ENCODE measurements at places on chromosomes 6 and 20.

DNA sequence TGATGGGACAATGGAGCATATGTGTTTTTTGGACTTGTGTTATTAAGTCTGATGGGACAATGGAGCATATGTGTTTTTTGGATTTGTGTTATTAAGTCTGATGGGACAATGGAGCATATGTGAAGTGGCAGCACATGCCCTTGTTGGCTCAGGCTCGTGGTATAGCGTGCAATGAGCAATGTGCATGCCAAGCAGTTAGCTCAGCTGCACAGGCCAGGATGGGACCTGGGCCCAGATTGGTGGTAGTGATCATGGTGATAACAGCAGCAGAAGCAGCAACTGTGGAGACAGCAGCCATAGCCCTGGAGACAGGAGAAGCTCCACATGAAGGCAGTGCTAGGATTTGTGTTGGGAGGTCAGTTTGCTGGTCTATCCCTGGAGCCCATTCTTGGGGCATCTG, 61.1 kb downstream of the IL20RA start:
- no peak for DNase-seq

- DNase-seq = no peak
Measured at GRCh38 chr6:118939683-118940082, 4.7 kb upstream of the MCM9 start.

GRCh38 chr20:595330-596308, 14.5 kb downstream of the TCF15 start:
- no peak for DNase-seq

GRCh38 chr6:20352346-20352745, 49.3 kb upstream of the E2F3 start:
- no peak for DNase-seq

DNA sequence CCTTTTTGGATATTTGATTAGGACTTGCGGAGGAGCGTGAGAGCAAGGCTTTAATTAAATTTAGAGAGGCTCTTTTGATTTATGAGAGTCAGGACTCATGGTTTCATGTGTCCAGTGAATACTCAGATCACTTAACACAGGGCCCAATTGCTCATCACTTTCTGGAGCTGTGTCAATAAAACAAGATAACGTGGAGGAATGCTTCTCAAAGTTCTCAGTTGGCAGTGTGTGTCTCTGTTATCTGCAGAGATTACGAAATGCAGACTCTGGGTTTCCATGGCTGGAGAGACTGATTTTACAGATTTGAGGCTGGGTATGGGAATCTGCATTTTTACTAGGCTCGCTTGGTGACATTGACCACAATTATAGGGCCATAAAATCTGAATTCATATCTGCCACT, 335.8 kb upstream of the FLRT3 start:
- no peak for DNase-seq

- DNase-seq = no peak
Measured at GRCh38 chr20:18011951-18012645, 43.3 kb downstream of the MGME1 start.

DNA sequence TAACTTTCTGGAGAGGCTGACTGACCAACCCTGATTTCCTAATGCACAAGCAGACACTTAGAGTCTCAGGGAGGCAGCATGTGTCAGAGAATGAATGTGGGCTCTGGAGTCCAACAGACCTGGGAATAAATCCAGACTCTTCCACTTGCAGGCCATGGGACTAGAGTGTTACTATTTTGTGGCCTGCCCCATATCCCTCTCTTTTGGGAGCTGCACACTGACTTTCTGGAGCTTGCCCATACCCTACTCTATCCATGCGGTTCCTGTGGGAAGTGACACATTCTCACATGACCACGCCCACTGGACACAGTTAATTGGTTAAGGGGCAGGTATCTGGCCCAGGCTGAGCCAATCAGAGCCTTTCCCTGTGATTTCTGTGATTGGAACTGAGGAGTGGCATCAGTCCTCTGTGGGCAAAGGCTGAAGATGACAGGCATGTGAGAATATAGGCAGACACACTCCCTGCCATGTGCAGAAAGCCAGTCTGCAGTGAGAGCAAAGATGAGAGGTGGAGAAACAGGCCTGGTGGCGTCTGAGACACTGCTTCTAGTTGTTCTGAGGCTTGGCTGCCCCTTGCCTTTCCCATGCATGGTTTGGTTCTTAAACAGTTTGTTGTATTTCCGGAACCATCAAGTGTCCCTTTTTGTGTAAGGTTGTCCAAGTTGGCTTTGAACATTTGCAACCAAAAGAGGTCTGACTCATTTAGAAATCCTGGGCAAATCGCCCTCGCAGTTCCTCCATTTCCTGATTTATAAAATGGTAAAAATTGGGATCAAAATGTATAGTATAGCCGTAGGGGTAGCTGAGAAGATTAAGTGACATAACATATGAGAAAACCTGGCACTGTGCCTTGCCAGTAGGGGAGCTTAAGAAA, 125.6 kb downstream of the CDC5L start:
- DNase-seq = no peak

DNA sequence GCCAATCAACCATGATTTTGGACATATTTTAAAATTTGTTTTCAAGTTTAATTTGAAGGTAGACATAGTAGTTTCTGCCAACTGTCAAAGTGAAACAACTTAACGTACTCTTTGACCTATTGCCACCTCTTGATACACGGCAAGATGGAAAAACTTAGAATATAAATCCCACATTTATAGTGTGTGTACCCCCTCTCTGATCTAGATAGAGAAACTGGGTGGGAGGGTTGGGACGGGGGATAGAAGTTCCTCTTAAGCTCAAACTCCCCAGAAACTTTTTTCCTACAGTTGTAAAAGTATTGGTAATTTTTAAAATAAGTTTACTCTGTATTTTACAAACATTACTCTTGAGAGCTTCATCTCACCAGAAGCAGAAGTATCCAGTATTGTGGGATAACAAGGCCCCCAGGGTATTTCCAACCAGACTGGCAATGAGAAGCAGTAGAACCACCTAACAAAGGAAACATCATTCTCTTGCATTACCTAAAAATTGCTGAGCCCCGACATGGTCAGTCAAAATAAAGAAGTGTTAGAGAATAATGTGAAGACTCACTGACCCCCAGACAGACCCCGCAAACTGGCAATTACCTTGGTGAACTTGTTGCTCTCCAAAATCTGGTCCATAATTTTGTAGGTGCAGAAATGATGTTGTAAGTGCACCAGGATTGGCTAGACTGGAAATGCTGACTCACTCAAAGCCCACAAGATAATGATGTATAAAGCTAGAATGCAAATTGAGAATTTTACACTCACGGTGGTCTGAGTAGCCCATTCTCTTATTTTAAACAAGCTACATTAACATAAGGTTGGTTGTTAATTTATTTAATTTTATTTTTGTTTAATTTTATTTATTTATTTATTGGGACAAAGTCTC, 74.7 kb upstream of the TNFAIP3 start:
- no peak for DNase-seq

GRCh38 chr6:145506565-145506964, 228.8 kb downstream of the EPM2A start:
- DNase-seq = no peak

DNA sequence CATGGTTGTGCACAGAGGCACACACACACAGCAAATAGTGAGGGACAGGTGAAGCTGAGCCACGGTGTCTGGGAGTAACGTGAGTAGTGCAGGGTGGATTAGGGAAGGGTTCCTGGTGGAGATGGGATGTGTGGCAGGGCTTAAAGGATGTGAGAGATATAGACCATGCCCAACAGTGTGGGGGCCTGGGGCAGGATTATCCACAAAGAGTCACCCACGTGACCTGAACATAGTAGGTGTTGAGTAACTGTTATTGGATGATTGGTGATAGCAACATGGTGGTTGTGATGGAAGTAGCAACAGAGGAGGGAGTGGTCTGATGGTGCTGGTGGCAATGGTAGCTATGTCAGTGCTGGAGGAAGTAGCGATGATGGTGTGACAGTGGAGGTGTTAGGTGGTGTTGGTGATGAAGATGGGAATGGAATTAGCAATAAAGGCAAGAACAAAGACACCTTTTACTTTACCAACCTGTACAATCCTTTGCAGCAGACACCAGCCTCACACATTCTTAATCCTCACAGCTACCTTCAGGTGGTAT, 135.1 kb downstream of the MRPL14 start:
- DNase-seq = no peak

GRCh38 chr6:144155529-144155928, 5.2 kb downstream of the STX11 start:
- DNase-seq = no peak

- no peak for DNase-seq
Measured at GRCh38 chr6:11221623-11222384, 10.7 kb downstream of the NEDD9 start.

GRCh38 chr6:7761051-7761450, 35.2 kb downstream of the BMP6 start:
- DNase-seq = no peak

DNA sequence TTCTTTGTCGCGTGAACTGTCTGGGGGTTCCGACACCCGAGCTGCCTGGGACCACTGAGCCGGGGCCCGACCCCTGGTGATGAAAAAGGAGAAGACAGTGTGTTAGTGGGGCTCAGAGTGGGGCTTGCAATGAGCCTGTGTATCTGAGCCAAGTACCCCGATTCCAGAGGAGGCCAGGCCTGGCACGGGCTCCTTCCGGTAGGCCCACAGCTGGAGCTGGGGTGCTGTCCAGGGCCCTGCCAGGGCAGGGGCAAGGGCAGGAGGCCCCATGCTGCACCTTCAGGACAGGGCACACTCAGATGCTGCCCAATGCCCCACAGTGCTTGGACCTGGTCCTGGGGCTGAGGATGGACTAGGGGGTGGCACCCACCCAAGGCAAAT, 89.4 kb downstream of the TAF4 start:
- DNase-seq = no peak

- DNase-seq = no peak
Measured at GRCh38 chr20:58148891-58149290, 79.6 kb downstream of the ANKRD60 start.

DNA sequence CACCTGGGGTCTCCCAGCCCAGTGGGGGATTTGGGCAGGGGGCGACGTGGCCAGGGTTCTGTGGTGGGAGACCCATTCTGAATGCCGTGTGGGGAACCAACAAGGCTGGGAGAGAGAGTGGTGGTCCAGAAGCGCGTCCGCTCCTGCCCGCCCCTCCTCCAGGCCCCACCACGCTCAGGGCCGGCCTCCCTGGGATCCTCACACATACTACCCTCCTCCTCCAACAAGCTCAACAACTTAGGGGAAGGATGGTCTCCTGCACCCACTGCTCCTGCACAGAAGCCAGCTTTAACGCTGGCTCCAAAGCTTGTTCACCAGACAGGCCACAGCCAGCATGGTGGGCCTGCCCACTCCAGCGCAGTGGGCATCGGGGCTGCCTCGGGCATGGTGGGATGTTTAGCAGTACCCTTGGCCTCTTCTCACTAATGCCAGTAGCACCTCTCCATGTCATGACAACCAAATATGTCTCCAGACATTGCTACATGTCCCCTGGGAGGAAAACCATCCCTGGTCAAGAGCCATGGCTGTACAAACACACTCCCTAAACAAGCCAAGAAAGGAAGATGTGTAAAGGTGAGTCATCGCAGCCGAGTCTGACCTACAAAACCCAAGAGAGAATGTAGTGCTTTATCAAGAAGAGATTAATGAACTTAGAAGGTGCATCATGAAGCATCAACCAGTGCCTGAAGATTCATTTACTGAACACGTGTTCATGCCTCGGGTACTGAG, 75.7 kb downstream of the BMP7 start:
- no peak for DNase-seq

- no peak for DNase-seq
Measured at GRCh38 chr20:51125780-51126179, 102.9 kb upstream of the KCNG1 start.

- no peak for DNase-seq
Measured at GRCh38 chr20:63124782-63125580, 91.0 kb downstream of the YTHDF1 start.

DNA sequence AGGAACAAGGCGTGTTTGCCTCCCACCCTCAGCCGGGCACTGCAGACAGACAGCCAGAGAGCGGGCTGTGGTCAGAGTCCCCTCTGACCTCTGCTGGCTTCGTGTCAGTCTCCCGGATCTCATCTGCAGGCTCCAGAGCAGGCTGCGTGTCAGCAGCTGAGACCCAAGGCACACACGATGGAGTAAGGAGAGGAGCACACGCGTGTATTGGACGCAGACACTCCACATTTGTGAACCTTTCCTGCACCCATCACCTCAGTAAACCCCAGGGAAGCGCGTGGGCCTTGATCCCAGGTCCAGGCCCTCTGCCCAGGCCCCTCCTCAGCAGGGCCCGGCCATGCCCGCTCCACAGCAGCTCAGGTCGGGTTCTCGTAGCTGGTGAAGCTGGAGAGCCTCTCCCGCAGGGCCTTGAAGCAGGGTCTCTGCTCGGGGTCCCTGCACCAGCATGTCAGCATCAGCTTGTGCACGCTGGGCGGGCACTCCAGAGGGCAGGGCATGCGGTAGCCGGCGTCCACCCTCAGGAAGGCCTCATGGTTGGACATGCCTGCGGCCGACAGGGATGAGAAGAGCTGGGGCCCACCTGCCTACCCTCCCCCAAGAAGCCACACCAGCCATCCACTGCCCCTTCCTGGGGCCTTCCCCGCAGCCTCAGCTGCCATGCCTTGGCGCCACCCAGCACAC, 7.9 kb downstream of the PTK6 start:
- no peak for DNase-seq

GRCh38 chr20:56616716-56617115, 12.4 kb upstream of the TFAP2C start:
- DNase-seq = no peak

- DNase-seq = no peak
Measured at GRCh38 chr6:105459049-105459448, 56.2 kb upstream of the PREP start.

DNA sequence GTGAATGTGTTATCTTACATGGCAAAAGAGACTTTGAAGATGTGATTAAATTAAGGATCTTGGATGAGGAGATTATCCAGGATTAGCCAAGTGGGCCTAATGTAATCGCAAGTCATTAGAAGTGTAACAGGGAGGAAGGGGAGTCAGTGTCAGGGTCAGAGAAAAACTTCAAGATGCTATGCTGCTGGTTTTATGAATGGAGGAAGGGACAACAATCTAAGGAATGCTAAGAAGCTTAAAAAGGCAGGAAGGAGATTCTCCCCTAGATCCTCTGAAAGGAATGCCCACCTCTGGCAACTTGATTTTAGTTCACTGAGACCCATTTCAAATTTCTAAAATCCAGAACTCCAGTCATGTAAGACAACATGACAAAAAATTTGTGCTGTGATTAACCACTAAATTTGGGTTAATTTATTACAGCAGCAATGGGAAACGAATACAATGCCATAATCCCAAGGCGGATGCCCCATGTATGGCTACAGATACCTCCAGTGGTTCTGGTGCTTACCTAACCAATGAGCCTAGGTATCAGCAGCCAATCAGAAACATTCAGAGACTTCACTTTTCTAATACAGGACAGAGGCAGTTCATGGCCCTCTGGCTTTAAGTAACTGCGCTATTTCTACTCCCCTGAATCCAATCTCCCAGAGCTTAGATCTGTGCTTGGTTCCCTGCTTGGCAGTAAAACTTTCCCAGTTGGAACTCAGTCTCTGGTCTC, 3.6 kb upstream of the TAAR8 start:
- DNase-seq = no peak

DNA sequence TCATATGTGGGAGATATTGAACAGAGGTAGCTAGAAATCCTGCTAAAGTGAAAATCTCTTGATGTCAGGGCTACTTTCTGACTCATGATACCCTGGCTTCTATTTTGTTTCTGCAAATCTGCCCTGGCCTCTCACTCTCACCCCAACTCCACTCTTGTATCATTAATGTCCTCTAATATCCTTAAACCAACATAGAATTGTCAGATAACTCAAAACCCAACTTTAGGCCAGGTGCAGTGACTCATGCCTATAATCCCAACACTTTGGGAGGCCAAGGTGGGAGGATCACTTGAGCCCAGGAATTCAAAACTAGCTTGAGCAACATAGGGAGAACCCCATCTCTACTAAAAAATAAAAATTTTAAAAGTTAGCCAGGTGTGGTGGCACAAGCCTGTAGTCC, 33.8 kb upstream of the OSTM1 start:
- no peak for DNase-seq

- no peak for DNase-seq
Measured at GRCh38 chr20:12358006-12358654, 440.4 kb downstream of the BTBD3 start.

All from NCI-H2107 (cell line).